ENCODE measurements at places on chromosomes 2 and 18.

DNA sequence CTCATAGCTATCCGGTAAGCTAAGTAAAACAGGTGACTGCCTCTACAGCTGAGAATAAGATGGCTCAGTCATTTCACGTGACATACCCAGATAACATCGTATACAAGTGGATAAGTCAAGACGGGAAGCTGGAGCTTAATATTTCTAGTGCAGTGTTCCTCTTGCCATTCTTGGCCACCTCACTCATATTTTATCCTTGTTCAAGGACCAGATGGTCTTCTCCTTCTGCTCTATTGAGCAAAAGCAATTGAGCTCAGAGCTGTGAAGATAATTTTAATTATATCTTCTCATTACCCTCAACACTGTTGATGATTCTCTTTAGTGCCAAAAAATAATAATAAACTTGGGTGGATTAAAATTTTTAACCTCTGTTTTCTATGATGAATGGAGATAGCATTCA is 201.1 kb downstream of the DCC start:
- no peak for DNase-seq

DNA sequence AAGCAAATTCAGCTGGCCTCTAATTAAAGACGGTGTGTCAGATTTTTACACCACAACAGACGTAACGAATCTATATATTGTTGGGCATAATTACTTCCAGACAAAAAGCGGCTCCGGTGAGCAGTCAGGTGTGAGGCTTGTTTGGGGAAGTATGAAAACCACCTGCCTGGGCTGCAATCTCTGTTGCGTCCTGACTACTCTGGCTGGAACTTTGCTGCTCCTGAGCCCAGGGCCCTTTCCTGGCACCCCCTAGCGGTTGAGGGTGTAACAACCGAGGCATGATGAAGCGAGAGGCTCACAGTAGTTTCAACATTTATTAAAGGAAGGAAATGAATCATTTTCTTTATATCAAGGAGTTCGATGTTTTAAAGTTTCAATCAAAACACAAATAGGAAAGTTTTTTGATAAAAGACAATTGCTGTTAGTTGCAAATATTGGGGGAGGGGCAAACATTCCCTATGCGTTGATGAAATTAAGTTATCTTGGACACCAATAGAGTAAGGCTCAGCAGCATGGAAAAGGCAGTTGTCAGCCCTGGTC is 10.6 kb upstream of the ITGB6 start:
- peak; percentile 12 for DNase-seq

DNA sequence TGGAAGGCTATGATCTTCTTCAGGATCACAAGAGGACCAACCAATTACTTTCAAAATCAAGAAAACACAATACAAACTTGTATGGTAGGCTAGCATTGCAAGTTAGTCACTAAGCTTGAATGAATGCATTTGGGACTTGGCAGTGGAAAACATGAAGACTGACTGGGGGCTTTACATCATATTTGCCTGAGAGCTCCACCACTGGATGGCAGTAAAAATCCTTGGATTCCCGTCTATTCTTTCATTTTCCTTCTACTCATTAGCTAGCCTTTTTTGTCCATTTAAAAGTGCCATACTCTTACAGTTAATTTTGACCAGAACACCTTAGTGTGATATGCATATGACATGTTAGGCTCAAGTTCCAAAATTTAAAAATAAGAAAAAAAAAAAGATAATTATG is 63.5 kb upstream of the RASGRP3 start:
- DNase-seq, result no peak

- no peak for DNase-seq
These were observed 51.8 kb upstream of the CTDP1 start for GRCh38 chr18:79627750-79628294.

- no peak for DNase-seq
These were observed 275.2 kb downstream of the IRS1 start for GRCh38 chr2:226524381-226524843.

GRCh38 chr2:163527381-163527780 is 208.4 kb downstream of the FIGN start:
- no peak for DNase-seq

DNA sequence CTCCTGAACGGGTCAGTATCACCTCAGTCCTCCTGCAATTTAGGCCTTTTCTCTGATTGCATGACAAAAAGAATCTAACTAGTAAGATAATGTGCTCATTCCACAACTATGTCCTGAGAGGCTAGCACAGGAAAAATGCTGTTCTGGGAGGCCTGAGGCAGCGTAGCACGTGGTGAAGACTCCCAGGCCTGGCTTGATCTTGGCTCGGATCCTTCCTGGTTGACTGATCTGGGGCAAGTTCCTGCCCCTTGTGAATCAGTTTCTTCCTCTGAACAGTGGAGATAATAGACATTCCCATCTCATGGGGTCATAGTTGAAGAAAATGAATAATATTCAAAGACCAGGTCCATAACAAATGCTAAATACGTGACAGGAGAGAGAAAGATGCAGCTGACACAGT is 12.3 kb downstream of the FBLN7 start:
- DNase-seq, result no peak

DNA sequence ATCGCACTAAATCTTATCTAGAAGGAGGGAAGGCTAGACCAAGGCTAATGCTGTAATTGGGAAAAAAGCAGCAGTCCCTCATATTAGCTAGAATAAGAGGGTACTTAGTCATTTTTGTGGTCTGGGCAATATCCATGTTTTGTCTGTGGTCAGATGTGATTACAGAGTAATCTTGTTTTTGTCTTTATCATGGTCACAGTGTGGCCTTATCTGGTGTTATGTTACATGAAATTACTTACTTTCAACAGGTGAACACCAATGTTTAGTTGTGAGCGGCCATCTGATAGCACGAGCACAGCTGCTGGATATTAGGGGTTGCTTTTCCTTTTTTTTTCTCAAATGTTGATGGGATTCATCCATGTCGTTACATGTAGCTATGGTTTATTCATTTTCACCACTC is 23.7 kb upstream of the PLEKHM3 start:
- DNase-seq, result no peak

- no peak for DNase-seq
These were observed 1649.7 kb downstream of the LRP1B start for GRCh38 chr2:140481136-140481535.

- DNase-seq, result no peak
These were observed 3.4 kb downstream of the CHRNG start for GRCh38 chr2:232542715-232543467.
